ENCODE measurements at places on chromosomes 2 and 18. TPM values are rescaled to one million over a fixed set of nuclear protein-coding genes. Genes with fewer than 3 reads are reported as not detected.

ZSWIM2 gene
- total RNA-seq: not detected

CAPN14 gene
- 0.50 TPM for total RNA-seq

ASTL gene
- total RNA-seq: not detected

PMAIP1 gene
- 4.6 TPM for total RNA-seq

C2orf66 gene
- 0.38 TPM for total RNA-seq

DSG4 gene
- not detected for total RNA-seq

FOXD4L1 gene
- 0.48 TPM for total RNA-seq

TCF23 gene
- not detected for total RNA-seq

DNA sequence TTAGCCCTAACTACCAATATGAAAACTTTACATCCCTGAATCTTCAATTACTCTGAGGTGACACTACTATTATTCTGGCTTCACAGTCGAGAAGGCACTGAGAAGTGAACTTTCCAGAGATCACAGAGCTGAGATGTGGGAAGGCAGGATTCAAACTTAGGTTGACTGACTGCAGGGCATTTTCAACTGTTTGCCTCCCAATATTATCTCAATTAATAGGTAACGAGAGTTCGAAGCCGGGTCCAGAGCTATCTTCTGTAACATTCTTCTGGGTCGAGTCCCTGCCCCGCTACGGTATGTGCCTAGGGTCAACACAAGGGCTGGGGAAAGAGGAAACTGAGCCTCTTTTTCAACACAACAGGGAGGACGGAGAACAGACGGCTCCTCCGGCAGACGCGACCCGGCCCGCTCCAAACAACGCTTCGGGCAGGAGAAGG, 740 bp downstream of the CHMP3 start:
- DNase-seq: no peak

DNA sequence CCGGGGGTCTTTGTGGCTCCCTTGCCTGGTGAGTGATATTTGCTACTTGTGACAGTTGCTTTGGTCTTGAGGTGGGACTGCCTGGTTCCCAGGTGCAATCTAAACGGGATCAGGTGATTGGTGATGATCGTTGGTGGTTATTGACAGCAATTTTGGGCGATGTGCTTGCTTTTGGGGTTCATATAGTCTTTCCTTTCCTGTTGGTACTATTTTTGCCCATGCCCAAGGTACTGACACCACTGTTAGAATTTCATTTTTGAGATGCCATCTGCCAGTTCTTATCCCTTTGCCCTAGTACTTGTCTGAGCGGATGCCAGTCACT, 573 bp downstream of the WDR7 start:
- DNase-seq: no peak

DNA sequence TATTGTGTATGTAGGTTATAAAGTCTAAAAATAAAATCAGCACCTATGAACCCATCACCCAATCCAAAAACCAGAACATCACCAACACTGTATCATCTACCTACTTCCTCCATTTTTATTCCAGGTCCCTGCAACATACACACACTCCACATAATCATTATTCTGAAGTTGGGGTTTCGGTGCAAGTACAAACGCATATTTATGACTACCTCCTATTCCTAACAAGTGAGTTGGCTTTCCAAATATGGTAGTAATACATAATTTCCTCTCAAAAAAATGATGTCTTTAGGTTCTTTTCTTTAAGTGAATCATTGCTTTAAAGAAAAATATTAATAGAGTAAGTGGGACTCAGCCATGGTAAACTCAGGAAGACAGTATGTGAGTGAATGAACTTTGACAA, 3.3 kb downstream of the ACVR1 start:
- no peak for DNase-seq

GRCh38 chr2:205925373-205926337, 160.3 kb downstream of the INO80D start:
- DNase-seq: peak; percentile 69

DNA sequence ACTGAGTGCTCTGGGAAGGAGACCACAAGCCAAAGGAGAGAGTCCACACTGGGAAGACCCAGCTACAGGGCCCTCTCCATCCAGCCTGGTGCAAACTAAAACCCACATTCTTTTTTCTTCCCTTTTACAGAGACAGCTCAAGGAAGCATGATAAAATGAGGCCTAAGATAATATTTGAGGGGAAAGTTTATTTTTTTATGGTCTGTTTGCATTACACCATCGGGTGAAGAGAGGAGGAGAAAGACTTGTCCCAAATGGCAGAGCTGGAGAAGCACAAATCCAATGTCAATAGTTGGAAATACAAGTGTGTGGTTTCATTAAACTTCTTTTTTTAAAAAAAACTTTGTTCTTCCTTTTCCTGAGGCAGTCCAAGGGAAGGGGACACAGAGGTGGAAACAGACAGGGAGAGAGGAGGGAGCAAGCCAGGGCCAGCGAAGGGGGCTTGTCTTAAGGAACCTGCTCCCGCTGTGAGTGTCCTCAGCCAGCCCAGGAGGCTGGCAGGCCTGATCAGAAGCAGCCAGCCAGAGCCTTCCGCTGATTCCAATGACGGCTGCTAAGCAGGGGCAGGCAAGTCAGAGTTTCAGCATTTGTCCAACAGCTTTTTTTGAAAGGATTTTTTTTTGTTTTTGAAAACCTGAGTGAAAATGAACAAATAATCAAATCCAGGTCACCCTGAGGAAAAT, 203.8 kb upstream of the SIX2 start:
- no peak for DNase-seq

GRCh38 chr2:47346107-47346506, 56.8 kb upstream of the MSH2 start:
- no peak for DNase-seq

GRCh38 chr2:67463810-67464209, 66.7 kb downstream of the ETAA1 start:
- DNase-seq: no peak

DNA sequence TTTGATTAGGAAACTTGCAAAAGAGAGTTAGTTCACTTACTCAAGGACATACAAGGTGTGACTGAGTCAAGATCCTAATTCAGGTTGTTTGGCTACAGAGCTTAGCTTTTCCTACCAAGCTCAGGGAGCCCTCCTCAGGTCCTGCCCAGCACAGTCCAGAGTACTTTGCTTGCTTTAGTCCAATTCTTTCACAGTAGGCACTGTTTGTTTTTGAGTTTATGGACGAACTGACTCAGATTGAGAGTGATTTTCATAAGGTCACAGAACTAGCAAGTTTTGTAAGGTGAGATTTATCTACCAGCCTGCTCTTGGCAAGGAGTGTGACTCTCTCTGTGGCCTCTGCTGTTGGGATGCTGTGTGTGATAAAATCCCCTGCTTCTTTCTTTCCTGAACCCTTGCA, 310.5 kb downstream of the PTPRM start:
- no peak for DNase-seq

DNA sequence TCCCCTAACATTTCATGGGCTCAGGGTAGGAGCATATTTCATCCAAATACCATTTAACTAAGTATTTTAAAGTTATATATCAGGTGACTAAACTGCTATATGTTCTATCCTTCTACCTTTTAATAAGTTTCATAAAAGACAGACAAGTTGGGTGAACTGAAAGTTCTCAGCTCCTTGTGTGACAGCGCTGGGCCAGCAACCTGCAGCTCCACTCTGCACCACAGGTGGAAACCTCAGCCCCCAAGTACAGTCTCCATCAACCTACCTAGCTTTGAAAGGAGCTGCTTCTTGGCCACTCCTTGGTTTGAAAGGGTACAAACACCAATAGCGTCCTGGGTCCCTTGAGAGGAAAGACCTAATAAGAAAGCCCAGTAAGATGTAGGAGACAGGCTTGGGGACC, 177.9 kb downstream of the PDE1A start:
- DNase-seq: no peak

DNA sequence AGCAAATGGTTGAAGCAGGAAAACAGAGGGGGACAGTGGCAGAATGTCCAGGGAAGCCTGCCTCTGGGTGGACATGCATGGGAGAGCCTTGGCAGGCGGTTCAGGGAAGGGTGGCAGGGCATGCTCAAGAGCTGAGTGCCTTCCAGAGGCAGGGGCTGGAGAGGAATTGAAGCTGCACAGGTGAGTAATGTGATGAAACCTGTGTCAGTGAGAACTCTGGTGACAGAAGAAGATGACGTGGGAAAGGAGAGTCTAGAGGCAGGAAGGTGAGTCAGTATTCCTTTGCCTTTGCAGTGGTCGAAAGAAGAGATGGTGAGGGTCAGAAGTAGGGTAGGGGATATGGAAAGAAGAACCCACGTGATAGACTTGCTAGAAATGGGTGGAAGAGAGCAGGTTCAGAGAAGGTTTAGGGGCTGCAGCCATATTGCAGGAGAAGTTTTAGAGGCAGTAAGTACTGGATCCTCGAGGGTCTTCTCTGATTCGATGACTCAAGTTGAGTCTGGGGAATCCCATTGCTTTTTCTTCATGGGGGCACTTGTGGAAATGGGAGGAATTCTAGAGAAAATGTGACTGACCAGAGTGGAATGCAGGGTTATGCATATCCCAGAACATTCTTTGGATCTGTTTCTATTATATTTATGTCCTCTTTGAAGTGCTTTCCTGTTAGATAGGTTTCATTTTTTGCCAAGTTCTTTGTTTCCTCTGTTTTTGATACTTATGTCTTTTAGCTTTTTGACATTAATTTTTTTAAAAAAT, 37.4 kb downstream of the TMEM87B start:
- DNase-seq: no peak

DNA sequence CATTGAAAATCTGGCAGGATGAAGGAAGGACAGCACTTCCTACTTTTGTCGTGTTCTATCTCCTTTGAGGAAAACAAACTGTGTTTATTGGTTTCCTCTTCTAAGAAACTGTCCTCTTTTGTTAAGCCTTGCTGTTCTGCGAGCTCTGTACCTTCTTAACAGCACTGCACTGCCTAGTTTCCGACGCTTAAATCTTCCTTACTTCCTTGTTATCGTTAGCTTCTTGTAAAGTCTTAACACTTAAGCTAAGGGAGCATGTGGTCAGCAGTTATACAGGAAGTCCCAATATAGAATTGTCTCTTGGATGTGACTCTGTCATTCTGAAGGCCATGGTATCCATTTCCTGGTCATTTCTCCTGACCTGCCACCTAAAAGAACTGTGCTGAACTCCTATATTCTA, 552.8 kb upstream of the NRP2 start:
- DNase-seq: no peak

DNA sequence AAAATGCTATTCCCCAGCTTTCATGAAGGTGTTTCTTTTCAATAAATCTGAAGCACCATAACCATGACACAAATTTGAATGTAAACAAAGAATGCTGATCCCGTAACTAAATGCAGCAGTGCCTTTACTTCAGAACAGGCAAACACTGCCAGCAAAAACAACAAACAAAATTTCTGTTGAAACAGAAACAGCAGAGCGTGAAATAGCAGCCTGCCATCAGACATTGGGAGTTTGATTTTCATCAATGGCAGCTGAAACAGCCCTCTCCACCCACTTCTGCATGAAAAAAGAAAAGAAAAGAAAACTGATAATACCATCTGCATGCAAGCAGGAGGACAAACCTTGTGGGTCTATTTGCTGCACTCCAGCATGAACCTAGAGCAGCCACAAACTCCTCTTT, 128.3 kb downstream of the CDH2 start:
- no peak for DNase-seq

GRCh38 chr2:169087757-169088379, 18.5 kb downstream of the DHRS9 start:
- no peak for DNase-seq

DNA sequence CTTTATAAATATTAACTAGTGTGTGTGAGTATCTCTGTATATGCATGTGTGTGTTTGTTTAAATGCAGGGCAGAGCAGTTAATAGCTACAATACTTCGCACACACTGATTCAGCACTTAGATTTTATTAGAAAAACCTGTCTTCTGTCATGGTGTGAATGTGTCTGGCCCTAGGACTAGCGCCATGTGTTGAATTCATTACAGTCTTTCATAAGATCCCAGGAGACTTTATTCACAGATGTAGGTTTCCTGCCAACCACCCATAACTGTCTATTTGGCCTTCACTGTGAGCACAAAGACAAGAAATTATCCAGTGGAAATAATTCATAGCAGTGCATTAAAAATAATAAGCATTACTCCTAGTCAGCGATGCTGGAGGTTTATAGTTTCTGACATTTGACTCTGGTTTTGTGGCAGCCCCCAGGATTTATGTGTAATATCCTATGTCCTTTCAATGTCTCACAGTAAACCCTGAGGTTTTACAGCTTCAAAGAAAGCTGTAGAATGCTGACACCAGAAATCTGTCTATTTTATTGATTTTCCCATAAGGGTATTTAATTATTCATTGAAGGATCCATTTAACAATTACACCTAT, 93.9 kb downstream of the ZNF804A start:
- no peak for DNase-seq

DNA sequence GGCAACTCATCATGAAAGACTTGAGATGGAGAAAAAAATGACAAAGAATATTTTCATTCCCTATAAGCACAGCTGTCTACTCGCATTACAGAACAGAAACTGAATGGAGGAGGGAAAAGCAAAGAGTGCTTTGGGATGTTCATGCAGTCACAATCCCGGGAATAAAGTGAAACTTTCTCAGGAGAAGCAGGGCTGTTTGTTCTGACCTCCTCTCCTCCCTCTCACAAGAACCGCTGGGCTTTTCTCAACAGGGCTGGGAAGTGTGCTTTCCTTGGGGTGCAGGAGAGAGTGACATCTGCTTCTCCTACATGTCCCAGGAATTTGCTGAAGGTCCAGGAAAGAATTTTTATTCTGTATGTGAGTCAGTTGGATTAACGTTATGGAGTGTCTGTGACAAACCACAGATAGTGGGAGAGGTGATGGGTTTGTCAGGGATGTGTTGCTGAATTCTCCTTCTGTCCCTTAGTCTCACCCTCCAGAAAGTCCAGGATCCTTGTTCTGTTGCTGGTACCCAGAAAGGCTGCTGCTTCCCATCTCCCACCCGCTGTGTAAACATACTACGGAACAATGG, 125.6 kb downstream of the HRH4 start:
- no peak for DNase-seq
